ENCODE measurements at places on chromosomes 1 and 21.

DNA sequence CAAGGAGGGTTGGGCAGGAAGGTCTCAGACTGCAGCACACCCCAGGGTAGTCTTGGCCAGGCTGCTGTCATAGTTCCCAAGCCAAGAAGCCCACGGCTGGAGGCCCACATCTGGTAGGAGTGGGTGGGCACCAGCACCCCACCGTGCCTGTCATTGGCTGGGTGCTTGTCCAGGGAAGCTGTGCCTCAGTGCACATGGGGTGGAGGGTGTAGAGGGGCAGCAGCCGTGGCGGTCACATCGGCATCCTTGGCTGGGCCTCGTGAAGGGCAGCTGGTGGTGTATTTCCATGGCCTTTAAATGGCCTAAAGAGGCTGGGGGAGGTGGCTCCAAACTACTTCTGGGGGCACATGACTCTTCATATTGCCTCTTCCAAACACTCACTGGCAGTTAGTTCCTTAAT is 119.6 kb upstream of the USP24 start:
- DNase-seq, result no peak

DNA sequence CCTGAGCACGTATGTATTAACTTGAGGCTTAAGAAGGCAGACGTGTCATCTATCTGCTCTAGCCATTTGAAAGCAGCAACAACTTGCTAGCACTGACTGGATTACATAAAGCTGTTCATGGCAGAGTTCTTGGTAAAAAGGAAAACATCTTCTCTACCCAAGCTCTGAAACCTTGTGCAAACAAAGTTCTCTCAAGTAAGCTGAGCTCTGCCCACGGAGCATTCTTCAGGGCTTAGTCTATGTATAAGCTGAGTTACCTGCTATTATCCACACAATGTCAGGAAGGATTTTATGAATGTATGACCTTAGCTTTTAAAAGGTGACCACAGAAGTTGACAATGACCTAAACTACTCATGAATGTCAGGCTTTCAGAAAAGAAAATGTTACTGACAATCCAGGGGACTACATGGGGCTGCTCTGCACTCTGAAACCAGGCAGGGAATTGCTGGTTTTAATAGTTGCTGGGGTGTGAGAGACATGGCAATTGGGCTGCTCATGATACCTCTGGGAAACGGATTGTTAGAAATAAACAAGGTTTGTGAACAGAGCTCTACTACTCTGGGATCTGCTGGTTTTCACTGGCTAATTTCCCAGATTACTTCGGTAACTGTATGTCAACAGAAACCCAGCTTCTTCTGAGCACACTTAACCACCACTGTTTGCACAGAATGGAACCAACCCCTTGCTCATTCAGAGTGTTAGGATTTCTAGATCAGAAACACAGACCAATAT is 29.6 kb upstream of the CCN1 start:
- DNase-seq, result no peak

GRCh38 chr1:998995-999724 is 737 bp downstream of the HES4 start:
- no peak for DNase-seq

- no peak for DNase-seq
Measured at GRCh38 chr1:94795434-94795833, 24.7 kb upstream of the SLC44A3 start.

DNA sequence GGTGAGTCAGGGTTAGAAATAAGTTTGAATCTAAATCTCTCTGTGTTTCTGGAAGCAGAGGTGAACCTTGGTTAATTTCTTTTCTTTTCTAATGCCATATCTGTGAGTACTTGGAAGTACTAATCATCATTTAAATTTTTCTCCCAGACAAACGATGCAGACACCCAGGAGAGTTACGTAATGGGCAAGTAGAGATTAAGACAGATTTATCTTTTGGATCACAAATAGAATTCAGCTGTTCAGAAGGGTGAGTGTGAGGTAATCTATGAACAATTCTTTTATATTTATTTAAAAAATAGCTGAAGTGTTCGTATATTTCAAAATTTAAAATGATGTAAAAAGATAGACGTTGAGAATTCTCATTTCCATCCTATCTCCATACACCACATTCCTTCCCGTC is 11.2 kb downstream of the C4BPA start:
- DNase-seq, result no peak

- no peak for DNase-seq
Measured at GRCh38 chr1:51000651-51001050, 30.6 kb downstream of the CDKN2C start.

DNA sequence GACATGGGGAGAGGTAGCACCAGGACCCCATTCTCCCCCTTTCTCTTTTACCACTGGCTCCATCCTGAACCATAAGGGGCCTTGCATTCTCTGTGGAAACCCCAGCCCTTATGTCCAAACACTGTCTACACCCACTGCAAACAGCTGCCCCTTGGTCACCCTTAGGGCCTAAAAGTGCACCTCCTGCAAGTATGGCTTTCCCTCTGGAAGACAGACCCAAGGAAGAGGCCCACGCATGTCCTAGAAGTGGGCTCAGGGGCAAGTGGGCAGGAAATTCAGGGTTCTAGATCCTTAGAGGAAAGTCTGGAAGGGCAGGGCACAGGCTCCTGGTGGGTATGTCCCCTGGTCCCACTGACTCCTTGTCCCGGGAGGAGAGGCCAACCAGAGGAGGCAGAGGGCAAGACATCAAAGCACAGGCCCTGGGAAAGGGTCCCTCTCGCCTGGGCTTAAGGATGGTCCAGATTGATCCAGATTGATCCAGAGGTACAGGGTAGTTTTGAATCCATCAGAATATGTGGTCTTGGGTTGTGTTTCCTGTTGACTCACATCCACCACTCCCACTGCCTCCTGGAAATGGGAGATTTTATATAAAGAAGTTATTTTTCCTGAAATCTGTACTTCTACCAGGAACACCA is 150.9 kb downstream of the GRIK3 start:
- no peak for DNase-seq

GRCh38 chr1:209659909-209660308 is 7.7 kb upstream of the LAMB3 start:
- no peak for DNase-seq

GRCh38 chr1:86381223-86381622 is 14.9 kb downstream of the ODF2L start:
- DNase-seq, result no peak

GRCh38 chr1:115092175-115092574 is 2.9 kb upstream of the TSPAN2 start:
- no peak for DNase-seq

- no peak for DNase-seq
Measured at GRCh38 chr1:166258017-166258416, 91.2 kb upstream of the FAM78B start.

GRCh38 chr1:35111106-35111505 is 31.9 kb downstream of the ZMYM1 start:
- DNase-seq, result no peak

GRCh38 chr1:89927478-89927877 is 67.4 kb upstream of the ZNF326 start:
- DNase-seq, result no peak

DNA sequence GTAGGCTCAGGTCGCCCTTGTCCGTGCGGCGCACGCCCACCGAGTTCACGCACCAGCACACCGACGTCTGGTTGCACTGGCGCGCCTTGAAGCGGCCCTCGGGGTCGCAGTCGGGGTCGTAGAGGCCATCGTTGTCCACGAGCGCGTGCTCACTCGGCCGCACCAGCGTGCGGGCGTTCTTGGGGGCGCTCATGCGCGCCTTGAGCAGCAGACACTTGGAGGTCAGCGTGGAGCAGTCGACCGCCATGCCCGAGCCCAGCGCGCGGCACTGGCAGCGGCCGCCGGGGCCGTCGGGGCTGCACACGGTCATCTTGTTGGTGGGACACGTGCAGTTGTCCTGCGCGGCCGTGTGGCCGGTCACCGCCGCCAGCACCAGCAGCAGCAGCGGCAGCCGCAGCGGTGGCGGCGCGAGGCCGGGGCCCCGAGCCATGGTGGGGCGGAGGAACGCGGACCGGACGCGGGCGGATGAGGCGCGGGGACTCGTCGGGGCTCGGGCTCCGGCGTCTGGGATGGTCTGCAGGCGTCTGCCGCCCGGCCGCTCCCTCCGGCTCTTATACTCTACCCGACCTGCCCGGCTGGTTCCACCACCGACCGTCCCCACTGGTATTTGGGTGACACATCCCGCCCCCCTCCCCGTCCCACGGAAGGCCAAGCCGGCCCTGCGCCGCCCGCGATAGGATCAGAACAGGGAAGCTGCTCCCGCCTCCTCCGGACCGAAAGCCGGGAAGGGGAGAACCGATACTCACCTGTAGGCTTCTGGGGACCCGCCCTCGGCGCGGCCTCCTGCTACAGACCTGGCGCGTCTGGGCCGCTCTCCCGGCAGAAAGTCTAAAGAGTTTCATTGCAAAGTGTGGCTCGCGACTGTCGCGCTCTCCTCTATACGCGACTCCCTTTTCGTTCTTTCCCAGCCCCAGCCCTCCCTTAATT is at the start of gene TACSTD2:
Gene TACSTD2, minus strand, starts transcription at position 526 of the 927 bp plus-strand sequence. Its CDS starts 96 bp downstream, at position 430.
- DNase-seq, result no peak

DNA sequence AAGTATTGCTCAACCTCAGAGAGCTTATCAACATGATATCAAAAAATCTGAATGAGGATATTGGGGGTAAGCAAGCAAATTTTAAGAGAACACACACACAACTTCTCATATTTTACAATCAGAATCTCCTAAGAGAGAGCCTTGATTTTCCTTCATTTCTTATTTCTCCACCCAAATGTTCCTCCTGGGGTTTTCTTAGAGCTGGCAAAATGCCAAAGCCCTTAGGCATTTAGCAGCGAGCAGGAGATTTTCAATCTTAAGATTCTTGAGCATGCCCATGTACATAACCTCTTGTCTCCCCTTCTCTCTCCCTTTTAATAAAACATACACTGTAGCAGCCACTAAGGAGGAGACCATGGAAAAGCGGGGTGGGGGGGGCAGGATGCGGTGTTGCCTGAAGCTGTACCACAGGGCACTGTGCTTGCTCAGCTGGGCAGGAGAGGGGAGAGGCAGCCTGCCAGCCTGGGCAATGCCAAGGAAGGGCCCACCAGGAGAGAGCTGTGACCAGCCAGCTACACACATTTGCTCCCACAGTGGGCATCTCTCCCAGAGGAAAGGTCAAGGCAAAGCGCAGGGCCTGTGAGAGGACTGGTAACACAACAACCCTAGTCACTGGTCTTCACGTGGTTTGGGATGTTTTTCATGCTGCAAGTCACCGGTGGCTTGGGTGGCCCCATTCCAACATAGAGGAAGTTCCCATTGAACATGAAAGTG is 4.3 kb downstream of the BRINP2 start:
- DNase-seq, result no peak

DNA sequence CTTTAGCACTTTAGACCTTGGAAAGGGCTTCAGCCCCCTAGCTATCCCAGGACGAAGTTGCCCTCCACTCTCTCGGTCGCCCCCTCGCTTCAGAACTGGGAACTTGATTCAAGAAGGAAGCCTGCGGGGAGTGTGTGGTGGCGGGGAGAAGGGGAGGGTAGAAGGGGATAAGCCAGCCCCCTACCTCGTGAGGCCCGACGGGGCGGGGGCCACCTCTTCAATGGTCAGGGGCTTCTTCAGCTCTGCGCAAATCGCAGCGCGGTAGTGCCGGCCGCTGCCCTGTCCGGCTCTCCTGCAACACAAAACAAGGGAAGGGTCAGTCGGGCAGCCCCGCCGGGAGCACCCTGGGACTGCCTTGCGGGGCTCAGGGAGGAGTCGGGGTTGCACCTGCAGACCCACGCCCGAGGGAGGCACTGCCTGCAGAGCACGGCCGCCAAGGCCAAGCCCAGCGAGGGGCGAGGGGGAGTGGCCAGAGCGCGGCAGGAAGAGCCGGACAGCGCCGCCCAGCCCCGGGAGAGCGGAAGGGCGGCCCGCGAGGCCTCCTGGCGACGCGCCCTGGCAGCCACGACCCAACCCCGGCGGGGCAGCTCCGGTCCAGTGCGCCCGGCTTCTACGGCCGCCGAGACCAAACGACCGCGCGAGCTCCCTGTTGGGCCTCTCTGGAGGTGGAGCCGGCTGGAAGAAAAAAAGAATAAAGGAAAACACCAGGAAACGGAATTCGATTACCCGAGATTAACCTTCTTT is 56.2 kb upstream of the RASAL2 start:
- no peak for DNase-seq

GRCh38 chr1:184427722-184428121 is 40.9 kb downstream of the C1orf21 start:
- no peak for DNase-seq

DNA sequence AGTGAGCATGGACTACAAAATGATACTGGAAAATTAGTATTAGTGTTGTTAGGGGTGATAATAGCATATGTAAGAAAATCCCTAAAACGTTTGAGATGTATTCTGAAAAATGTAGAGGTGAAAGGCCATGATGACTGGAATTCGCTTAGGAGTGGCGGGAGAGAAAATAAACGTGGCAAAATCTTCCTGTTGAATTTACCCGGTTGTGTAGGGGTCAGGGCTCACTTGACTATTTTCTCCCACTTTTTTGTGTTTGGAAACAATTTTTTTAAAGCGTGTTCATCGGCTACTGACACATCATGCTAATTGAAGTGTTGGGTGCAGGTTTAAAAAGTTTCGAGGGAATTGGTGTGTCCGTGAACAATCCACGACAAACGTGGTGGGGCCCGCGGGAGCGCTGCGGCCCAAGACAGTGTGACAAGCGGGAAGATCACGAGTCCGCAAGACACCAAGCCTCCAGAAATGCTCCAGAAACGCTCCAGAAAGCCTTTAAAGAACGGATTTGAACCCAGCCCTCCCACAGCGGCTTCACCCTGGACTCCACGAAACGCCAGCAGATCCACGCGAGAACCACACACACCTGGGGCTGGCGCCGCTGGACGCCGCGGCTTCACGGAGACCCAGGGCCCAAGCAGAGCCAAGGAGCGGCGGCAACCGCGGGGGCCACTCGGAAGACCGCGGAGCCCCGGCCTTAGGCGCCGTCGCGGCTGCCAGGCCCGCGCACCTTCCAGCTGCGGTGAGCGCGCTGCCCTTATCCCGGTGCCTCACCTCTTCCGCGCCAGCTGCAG is 573 bp downstream of the PSMG1 start:
- DNase-seq, result no peak

GRCh38 chr1:212754193-212754592 is 37.4 kb downstream of the NSL1 start:
- no peak for DNase-seq

GRCh38 chr1:156642265-156643048 is 540 bp downstream of the BCAN start:
- DNase-seq, result no peak

- DNase-seq, result no peak
Measured at GRCh38 chr1:16204634-16205333, 7.7 kb downstream of the ARHGEF19 start.

- DNase-seq, result no peak
Measured at GRCh38 chr21:45151445-45152160, 77.2 kb downstream of the ADARB1 start.

DNA sequence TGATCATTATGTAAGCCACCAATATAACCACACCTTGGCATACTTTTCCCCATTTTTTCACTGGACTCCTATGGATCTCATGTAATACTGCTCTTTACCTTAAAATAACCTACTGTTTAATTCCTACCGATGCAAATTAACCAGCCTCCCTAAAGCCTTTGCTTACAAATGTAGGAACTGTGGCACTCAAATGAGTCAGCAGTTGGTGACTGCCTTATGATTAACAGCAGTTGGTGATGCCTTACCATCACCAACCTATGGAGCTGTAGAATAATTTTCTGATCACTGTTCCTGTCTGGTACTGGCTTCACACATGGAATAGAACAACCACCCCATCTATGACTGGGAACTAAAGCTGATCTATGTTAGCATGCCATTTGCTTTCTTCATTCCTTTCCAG is 7.8 kb upstream of the NUDT17 start:
- no peak for DNase-seq
